Muscle of leg (tissue), 16 donors: ENCODE measurements at places on chromosomes 3 and 15.

GRCh38 chr3:119308355-119308754 lies 14.2 kb downstream of the ARHGAP31 start:
- DNase-seq: no peak

GRCh38 chr3:66260431-66260830 lies 39.6 kb downstream of the SLC25A26 start:
- DNase-seq: no peak

DNA sequence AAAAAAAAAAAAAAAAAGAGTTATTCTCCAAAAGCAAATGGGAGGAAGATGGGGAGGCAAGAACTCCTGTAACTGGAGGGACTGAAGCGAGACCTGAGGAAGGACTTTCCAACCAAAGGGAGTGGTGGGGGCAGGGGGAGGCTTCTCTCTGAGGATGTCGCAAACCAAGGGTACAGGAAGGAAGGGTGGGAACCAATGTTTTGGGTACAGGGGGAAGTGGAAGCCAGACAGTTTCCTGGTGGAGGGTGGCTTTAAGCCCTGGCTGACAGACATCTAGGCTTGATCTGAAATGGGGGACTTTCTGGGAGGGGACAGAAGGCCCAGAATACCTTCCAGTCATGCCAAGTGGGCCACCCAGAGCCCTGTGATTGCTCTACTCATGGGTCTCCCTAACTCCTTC lies 27.0 kb downstream of the VIPR1 start:
- no peak for DNase-seq

GRCh38 chr15:90941038-90941437 lies 6.0 kb downstream of the UNC45A start:
- DNase-seq: no peak

- no peak for DNase-seq
Observed at GRCh38 chr3:8937064-8938020, 25.9 kb downstream of the RAD18 start.

- no peak for DNase-seq
Observed at GRCh38 chr3:155646128-155646527, 98.7 kb downstream of the PLCH1 start.

DNA sequence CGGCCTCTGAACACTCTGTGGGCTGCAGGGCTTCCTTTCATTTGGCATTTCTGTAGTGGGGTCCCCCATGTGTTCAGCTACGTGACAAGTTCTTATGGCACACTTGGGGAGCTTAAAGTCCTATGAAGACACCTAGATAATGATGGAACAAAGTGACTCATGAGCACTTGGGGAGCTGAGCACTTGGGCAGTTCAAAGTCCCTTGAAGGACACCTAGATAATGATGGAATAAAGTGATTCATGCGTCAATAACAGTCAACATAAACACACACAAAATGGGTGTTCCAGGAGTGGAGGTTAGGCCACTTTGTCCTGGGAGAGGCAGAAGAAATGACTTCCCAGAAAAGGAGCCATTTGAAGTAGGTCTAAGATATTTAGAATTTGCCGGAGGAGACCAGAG lies 66.6 kb downstream of the LDHAL6B start:
- no peak for DNase-seq

DNA sequence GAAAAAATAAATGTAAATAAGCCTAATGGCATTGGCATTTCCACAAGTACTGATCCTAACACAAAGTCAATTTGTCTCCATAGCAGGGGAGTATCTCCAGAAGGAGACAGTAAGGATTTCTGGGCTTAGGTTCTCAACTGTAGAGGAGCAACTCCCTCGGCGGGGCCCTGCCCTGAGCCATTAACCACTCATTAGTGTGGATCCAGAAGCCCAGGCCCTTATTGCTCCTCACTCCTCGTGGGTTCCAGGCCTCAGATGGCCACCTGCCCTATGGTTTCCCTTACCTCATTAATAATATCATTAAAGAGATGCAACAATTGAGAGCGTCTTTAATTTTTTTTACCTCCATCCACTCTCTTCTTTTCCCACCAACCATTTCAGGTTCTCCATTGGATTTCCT lies 85.3 kb upstream of the CLDN18 start:
- no peak for DNase-seq

DNA sequence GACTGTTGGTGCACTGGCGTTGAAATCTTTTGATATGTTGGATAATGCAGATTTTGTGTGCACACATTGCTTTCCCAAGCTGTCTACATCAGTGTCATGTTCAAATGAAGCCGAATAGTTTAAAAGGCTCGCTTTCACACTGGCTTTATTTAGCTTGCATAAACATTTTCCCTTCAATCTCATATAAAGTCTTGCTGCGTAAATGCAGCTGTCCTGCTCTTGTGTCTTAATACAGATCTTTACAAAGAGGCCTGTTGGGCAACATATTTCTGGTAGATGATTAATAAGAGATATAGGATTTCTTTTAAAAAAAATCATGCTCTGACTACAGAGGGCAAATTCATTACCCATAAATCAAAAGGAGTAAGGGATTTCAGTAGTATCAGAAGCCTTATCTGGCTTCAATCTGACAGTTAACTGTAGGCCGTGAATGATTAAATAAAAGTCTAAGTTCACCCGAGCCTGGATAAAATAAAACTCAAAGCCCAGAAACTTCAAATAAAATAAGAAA lies 937.2 kb downstream of the FHIT start:
- DNase-seq: no peak

- DNase-seq: no peak
Observed at GRCh38 chr3:49902511-49903345, 945 bp downstream of the MST1R start.

DNA sequence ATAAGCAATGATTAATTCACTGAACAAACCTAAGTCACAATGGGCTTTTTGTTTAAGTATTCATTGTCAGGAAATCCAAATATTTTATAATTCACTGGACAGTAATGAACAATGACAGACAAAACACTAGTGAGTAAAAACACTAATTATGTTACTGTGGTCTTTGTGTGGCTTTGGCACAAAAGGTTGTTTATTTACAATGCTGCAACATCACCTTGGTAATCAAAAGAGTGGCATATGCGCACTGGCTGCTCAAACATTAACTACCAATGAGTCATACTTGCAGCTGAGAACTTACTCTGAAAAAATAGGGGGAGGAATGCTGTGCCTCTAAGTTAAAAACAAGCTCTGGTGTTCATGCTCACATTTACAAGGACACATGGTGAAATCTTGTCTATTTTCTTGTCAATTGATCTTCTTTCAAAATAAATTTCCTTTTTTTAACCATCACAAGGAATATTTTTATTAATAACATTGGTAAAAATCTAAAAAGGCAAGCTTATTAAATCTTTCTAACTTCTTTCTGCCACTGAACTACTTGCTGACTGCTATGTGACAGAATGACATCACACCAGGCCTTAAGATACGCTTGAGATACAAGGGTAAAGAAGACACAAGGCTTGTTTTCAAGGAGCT lies 85.2 kb upstream of the PPIB start:
- peak; percentile 43 for DNase-seq

- no peak for DNase-seq
Observed at GRCh38 chr3:48226939-48227338, 3.6 kb downstream of the CAMP start.

- no peak for DNase-seq
Observed at GRCh38 chr15:39787479-39787878, 4.8 kb upstream of the FSIP1 start.

GRCh38 chr3:76383781-76384180 lies 598.4 kb upstream of the ZNF717 start:
- peak; percentile 20 for DNase-seq

DNA sequence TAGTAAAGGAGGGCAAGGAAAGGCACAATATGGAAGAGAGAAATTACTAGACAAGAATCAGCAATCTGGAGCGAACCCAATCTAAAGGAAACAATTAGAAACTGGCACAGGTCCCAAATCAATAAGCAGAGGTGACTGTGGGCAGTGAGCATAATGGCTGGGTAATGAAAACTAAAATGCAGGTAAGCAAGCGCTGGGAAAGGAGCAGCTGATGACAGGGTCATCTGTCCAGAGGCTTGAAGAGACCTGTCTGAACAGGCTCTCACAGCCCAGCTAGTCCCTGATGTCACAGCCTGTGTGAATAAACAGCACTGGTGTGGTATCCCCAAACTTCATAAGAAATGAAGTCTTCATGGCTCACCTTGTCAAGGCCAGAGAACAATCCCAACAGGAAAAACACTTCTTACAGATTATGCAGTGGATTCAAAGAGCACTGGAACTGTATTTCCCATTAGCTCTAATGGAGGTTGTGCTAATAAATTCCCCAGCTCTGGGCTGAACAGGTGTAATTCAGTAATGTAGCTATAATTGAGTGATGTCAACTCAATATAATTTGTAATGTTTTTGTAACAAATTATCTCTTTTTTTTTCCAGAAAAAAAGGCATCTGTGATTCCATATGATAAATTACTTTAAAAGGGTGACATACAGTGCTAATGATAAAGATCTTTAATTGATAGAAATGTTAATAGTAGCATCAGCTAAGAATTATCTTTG lies 197.3 kb downstream of the FHIT start:
- no peak for DNase-seq

- DNase-seq: peak; percentile 2
Observed at GRCh38 chr3:48896936-48897335, 1.7 kb downstream of the SLC25A20 start.

DNA sequence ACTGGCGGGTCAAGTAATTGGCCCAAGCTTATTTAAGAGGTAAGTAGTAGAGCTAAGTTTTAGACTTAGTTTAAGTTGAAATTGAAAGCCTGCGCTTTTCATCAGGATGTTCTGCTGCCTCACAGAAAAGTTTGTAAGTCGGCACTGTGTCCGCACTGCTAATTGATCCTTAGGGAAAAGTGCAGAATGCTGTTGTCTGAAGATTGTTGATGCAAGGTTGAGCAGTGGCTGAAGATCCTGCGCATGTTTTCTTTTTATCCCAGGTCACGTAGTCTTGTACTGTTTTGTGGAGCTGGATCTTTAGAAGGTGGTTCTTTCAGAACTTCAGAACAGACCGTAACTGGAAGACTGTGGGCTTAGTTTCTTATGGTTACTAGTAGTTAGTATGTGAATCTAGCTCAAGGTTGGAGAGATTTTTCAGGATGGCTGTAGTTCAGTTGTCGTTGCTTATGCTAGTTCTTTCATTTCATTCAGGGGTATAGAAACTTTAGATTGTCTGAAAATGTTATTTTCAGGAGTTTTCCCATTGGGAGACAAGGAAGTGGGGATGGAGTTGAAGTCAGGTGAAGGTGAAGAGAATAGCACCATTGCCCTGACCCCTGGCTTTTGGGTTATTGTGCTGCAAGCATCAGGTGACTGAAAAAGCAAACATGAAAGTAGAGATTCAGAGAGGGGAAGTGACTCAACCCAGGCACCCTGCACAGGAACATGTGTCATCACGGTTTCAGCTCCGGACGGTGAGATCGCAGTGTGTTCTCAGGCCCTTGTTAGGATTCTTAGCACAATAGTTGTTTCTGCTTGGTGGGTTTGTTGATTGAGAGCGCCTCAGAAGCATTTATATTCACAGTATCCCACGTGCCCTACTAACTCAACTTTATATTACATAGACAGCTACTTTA lies 32.8 kb downstream of the AKAP13 start:
- peak; percentile 66 for DNase-seq

- peak; percentile 75 for DNase-seq
Observed at GRCh38 chr15:42065033-42065432, 29.3 kb downstream of the PLA2G4D start.

DNA sequence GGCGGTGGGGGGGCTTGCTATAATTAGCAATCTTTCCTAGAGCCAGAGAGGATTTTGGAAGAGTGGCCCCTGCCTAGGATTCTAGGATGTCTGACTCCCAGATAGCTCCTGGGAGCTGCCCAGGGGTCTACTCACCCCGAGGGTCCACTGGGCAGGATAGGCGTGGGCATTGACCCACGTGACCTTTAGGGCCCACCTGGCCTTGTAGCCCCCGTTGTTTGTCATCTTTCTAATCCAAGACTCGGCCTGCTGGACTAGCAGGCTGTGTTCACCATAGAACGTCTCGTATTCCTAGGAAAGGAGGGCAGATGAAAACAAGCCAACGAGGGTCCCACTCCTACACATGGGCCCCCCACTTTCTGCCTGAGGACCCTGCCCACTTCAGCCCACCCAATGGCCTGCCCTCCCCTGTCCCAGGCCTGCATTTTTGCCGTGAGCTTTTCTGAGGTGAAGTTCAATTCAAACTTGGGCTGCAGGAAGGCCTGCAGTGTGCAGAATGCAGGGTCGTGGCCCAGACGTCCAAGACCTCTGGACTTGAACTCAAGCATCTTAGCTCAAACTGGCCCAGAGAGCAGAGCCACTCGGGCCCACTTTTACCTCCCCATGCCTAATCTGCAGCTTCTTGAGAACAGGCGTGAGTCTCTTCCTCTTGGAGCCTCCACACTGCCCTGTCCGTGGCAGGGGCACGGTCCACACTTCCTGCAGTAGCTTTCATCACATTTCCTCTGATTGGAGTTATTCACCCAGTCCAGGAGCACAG lies 41.5 kb downstream of the MUC4 start:
- DNase-seq: no peak

DNA sequence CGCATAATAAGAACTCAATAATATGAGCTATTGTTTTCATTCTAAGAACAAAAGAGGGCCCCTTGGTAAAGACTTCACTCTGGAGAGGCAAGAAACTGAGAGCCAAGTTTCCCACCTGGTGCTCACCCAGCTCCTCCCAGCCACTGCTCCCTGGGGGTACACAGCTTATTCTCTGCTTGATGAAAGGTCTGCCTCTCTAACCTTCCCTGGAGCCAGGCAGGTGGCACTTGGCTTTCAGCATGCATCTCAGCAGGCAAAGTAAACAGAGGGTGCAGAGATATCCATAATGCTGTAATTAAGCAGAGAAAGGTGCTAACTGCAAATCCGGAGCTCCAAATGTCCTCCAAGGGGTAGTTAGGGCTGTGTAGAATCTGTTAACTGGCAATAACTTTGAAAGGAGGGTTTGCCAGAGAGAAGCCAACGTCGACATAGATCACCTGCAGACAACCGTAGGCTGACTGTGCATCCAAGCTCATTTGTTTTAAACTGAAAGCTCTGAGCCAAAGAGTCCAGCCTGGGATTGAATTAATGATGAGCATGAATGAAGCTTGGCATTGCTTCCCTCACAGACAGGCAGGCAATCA lies 159.6 kb upstream of the PROK2 start:
- no peak for DNase-seq

DNA sequence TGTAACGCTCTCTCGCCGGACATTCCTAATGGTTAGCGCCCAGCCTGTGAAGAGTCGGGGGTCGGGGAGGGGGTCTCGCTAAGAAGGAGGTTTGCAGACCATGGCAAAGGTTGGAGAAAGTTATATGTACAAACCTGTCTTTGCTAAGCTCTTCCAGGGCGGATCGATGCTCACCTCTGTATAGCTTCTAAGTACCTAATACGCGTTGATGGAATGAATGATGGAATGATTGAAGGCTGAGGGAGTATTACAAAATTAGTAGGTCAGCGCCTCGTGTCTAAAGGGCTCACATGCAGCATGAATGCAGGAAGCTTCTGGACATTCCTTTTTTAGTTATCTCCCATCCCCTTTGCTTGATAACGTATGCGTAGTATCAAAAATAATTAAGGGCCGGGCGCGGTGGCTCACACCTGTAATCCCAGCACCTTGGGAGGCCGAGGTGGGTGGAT lies 305 bp upstream of the KPNA1 start:
- DNase-seq: no peak

- DNase-seq: peak; percentile 32
Observed at GRCh38 chr15:85318048-85318731, 62.2 kb upstream of the AKAP13 start.

- no peak for DNase-seq
Observed at GRCh38 chr3:37944391-37944842, 46.2 kb upstream of the VILL start.
